NCI-H2081 treated with DMSO at 0.1 percent for 48 hours (cell line): ENCODE measurements at places on chromosomes 12 and 14.

DNA sequence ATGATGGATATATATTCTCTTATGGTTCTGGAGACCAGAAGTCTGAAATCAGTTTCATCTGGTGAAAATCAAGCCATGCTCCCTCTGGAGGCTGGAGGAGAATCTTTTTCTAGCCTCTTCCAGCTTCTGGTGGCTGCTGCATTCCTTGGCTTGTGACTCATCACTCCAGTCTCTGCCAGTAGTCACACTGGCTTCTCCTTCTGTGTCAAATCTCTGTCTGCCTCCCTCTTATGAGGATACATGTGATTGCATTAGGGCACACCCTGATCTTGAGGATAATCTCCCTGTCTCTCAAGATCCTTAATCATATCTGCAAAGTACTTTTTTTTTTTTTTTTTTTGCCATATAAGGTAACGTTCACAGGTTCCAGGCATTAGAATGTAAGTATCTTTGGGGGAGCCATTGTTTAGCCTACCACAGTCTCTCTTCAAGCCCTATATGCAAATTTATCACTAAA is 17.7 kb downstream of the DNAL1 start:
- DNase-seq: no peak

- DNase-seq: no peak
Measured at GRCh38 chr14:81062816-81063215, 107.4 kb downstream of the TSHR start.

DNA sequence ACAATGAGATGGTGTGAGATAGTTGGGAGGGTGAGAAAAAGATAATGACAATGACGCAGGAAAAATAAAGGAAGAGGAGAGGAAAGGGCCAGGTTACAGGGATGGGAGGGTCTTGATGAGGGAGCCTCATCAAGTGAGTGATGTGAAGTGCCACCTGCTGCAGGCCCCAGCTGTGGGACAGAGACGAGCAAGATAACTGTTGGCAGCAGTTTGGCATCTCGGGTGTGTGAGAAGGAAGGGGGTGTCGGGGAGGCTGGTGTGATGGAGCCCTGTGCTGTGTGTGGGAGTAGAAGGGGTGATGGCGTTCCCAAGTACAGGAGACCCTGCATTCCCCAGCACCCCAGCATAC is 11.4 kb upstream of the TAC3 start:
- no peak for DNase-seq

- no peak for DNase-seq
Measured at GRCh38 chr12:88172844-88173407, 30.8 kb downstream of the TMTC3 start.

DNA sequence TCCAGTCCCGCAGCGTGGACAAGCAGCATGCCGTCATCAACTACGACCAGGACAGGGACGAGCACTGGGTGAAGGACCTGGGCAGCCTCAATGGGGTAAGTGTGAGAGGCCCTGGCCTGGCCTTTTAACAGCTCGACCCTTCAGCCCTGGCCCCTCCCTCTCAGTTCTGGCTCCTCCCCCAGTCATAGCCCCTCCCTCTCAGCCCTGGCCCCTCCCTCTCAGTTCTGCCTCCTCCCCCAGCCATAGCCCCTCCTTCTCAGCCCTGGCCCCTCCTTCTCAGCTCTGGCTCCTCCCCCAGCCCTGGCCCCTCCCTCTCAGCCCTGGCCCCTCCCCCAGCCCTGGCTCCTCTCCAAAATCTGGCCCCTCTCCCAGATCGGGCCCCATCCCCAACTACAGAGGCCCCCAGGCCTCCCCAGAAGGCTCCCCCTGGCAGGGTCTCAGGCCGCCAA is 11.2 kb downstream of the CEP170B start:
- DNase-seq: no peak

- DNase-seq: no peak
Measured at GRCh38 chr12:90757957-90758356, 197.0 kb downstream of the CCER1 start.

GRCh38 chr14:32304296-32304695 is 24.8 kb upstream of the AKAP6 start:
- DNase-seq: no peak

DNA sequence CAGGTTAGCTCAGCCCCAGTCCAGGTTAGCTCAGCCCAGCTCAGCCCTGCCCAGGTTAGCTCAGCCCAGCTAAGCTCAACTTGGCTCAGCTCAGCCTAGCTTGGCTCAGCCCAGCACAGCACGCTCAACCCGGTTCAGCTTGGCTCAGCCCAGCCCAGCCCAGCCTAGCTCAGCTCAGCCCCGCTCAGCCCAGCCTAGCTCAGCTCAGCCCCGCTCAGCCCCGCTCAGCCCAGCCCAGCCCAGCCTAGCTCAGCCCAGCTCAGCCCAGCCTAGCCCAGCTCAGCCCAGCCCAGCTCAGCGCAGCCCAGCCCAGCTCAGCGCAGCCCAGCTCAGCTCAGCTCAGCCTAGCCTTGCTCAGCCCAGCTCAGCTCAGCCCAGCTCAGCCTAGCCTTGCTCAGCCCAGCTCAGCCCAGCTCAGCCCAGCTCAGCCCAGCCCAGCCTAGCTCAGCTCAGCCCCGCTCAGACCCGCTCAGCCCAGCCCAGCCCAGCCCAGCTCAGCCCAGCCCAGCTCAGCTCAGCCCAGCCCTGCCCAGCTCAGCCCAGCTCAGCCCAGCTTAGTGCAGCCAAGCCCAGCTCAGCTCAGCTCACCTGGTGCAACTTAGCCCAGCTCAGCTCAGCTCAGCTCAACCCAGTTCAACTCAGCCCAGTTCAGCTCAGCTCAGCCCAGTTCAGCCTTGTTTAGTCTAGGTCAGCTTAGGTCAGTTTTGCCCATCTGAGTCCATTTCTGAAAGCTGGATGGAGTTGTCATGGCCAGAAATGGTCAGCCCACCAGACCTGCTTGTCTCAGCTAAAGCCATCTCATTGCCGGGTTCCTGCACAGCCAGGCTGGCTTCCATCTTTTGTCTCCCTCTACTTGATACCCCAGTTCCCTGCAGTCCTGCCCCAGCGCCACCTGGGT is 333.6 kb downstream of the TMEM121 start:
- no peak for DNase-seq

GRCh38 chr12:62372825-62373224 is 93.8 kb upstream of the MON2 start:
- no peak for DNase-seq

DNA sequence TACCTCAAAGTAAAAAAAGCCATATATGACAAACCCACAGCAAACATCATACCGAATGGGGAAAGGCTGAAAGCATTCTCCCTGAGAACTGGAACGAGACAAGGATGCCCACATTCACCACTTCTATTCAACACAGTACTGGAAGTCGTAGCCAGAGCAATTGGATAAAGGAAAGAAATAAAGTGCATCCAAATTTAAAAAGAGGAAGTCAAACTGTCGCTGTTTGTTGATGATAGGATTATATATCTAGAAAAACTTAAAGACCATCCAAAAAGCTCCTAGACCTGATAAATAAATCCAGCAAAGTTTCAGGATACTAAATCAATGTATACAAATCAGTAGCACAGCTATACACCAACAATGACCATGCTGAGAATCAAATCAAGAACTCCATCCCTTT is 5.2 kb downstream of the NDUFA12 start:
- no peak for DNase-seq

- DNase-seq: no peak
Measured at GRCh38 chr12:99257672-99258071, 389.9 kb upstream of the GARIN6 start.

DNA sequence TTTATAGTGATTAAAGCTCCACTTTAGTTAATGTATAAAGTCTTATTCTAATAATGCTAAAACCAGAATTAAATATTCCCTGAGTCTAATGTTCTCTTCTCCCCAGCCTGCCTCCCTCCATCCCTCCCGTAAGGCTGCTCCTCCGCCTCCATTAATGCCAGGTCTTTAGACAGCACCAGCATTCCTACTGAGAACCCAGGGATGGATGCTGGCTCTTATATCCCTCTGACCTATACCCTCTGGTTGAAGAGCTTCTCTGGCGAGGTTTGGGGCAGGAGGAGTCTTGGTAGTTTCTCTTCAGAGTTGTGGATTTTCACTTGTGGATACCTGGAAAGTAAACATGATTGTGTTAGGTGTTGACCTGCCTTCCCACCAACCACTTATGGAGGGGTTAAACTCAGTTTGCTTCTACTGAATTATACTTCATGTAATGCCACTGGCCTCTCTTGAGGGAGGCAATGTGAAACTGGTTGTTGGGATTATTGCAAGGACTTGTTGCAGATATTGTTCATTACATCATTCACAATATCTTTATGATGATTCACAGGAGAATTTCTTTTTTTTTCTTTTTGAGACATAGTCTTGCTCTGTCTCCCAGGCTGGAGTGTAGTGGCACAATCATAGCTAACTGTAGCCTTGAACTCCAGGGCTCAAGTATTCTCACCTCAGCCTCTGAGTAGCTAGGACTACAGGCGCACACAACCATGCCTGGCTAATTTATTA is 11.1 kb upstream of the SMAGP start:
- no peak for DNase-seq

DNA sequence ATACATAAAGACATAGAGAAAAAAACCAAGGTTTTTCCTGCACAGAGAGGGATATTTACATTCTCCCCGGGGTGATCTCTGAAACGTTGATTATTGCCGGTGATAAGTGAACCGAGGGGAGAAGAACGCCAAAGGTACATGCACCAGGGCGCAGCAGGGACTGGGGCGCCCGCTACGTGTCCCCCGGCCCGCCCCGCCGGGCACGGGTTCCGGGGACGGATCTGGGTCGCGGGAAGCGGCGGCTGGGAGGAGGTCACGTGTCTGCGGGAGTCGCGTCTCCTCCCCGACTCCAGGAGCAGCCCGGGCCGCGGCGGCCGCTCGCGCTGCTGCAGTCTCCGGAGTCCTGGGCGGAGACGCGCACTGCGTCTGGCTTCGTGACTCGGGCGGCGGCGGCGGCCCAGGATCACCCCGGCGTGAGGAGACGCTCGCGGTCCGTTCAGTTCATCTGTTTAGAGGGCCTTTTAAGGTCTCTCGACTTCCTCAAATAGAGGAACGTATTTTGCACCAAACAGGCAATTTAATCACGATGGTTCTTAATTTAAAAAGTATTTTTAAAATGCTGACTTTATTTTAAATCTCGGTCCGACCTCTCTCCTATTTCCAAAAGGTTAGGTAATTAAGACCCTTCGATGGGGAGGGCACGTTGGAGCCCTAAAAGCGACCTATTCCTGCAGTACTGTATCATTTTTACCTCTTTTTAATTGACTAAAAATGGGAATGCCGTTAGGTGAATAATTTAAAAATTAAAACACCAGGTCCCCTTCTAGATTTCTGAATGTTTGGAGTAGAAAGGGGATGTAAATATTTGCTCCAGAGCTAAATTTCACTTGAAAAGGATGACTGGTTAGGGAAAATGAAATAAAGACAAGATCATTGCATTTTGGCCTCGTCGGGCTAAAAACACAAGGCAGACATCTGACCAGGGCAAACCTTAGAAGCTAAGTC is 1.8 kb upstream of the BHLHE41 start:
- no peak for DNase-seq

DNA sequence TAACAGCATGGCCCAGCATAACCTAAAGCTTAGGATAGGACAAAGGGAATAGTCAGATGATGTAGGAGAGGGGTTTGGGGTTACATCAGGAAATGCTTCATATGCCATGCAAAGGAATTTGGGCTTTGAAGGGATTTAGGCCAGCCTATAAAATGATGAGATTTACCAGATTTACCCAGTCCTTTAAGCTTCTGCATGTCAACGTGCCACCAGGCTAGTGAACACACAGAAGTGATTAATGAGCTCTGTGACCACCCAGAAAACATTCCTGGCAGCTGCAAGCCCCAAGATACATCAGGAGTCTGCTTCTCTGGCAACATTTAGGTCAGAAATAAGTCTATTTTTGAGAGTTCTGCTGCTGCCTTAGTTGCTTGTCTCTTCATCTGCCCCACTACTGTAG is 118.3 kb downstream of the LRIG3 start:
- no peak for DNase-seq

GRCh38 chr12:113930249-113930648 is 35.9 kb downstream of the RBM19 start:
- DNase-seq: no peak

GRCh38 chr12:65934480-65935115 is 110.3 kb downstream of the HMGA2 start:
- no peak for DNase-seq

DNA sequence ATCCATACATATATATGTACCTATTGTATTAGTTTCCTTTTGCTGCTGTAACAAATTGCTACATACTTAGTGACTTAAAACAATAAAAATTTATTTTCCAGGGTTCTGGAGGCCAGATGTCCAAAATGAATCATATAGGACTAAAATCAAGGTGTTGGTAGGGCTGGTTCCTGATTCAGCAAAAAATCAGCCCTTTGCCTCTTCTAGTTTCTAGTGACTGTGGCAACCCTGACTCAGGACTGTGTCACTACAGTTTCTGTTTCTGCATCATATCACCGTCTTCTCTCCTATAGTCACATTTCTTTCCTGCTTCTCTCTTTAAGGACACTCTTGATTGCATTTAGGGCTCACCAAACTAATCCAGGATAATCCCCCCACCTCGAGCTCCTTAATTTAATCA is 386.3 kb upstream of the TBX3 start:
- no peak for DNase-seq

GRCh38 chr14:100660882-100661635 is 65.6 kb upstream of the DLK1 start:
- no peak for DNase-seq

DNA sequence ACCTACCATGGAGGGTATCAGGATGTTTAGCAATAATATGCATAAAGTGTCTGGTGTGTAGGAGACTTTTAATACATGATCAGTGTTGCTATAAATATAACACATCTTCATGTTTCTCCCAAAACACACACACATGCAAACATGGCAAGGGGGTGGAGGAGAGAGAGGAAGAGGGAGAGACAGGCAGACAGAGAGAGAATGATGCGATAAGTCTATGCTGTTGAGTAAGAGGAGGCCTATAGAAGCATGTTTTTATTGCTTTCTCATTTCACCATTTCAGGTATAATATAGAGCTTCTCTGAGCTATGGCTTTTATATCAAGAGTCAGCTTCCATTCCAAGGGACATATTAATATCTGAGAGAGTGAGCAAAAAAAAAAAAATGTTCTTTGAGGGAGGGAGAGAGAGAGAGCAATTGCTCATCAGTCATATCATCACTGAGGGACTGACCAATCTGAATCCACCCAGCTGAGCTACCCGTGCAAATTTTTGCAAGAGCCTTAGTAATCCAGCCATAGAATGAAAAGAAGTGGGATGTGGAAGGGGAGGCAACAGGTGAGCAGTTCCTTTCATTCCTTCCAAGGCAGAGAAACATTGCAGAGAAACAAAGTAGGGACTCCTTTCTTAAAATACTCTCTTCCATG is 54.8 kb upstream of the RASSF8 start:
- DNase-seq: no peak

DNA sequence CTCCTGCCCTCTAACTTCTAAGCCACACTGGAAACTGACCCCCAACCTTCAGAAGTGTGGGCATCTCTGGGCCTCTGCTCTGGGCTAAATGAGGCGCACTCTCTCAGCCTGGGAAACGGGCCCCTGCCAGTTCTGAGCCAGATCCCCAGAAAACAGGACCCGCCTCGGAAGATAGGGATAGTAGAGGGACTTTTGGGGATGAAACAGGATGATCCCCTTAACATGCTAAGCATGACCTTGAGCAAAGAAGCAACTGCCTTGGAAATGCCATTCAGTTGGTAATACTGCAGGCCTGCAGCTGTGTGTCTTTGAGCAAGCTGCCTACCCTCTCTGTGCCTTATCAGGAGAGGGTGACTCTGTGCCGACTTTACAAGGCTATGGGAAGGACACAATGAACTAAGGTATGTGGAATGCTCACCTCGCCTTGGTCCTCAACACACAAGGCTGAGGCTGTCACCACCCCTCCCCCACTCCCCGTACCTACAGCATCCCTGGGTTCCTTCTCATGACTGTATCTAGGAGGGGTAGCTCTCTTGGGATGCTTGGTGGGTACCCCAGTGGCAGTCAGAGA is 54.0 kb downstream of the NCOR2 start:
- DNase-seq: no peak

- DNase-seq: peak; percentile 18
Measured at GRCh38 chr14:51157012-51157411, 62.1 kb upstream of the TRIM9 start.
